ENCODE measurements at places on chromosomes 13 and 19.

- no peak for DNase-seq
Measured at GRCh38 chr19:947090-947706, 21.4 kb downstream of the ARID3A start.

- peak; percentile 87 for DNase-seq
Measured at GRCh38 chr19:44570984-44571684, 41.7 kb upstream of the CEACAM20 start.

- no peak for DNase-seq
Measured at GRCh38 chr13:97979051-97979450, 25.6 kb downstream of the IPO5 start.

- DNase-seq, result no peak
Measured at GRCh38 chr19:35034588-35035382, 4.5 kb downstream of the SCN1B start.

GRCh38 chr13:35912841-35913240, 218.3 kb downstream of the DCLK1 start:
- no peak for DNase-seq

DNA sequence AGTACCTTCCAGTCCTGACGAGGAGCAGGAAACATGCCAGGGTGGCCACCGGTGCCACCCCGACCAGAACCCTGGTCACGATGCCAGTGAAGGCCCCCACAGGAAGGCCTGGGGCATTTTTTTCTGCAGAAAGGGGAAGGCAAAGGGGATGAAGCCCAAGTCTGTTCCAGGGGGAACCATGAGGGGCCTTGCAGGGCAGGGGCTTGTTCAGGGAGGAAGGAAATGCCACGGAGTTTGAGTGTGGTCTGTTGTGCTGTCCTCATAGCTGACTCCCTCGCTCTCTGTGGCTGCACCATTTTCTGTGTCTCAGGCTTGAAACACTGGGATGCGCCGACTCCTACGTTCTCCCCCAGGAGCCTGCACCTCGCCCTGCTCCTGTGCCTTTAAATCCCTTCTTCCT, 27.5 kb upstream of the CEACAM1 start:
- no peak for DNase-seq

DNA sequence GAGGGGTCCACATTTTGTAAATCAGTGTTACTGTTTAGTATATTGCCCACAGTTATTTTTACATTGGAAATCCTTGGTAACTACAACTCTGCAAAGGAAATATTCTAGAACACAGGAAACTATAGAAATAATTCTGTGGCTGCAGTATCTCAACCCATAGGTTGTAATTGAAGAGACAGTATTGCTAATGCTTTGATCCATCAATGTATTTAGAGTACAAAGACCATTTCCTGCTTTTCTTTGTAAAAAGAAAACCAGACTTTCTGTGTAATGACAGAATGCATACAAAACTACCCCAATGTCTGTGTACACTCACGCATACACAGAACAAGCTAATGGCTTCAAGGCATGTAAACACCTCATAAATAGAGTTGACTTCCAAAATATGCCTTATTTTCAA, 622.1 kb upstream of the ARGLU1 start:
- no peak for DNase-seq

DNA sequence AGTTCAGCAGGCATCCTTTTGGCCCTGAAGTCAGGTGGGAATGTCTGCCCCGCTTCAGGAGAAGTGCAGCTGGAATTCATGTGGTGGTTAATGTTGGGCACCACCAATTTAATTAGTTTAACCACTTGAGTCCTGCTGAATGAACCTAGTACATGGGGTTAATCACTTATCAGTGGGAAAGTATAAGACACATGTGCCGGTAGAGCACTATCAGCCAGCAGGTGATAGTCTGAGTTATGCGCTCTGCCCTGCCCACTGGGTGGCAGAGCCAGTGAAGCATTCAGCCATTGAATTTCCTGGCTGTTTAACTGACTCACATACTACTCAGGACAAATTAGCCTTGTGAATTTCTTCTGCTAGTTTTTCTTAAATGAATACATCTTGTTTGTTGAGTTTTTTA, 789.7 kb upstream of the PRR20A start:
- no peak for DNase-seq

DNA sequence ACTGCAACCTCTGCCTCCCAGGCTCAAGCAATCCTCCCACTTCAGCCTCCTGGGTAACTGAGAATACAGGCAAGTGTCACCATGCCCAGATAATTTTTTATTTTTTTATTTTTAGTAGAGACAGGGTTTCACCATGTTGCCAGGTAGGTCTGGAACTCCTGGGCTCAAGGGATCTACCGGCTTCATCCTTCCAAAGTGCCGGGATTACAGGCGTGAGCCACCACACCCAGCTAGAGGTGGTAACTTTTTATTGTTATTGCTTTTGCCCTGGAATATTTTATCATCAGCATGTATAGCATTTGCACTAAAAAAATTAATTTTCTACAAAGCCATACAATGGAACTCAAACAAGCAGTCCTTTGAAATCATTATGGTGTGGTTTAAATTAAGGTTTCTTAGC, 14.0 kb downstream of the HAUS8 start:
- DNase-seq, result no peak

- no peak for DNase-seq
Measured at GRCh38 chr13:48567515-48568369, 34.9 kb upstream of the RCBTB2 start.

DNA sequence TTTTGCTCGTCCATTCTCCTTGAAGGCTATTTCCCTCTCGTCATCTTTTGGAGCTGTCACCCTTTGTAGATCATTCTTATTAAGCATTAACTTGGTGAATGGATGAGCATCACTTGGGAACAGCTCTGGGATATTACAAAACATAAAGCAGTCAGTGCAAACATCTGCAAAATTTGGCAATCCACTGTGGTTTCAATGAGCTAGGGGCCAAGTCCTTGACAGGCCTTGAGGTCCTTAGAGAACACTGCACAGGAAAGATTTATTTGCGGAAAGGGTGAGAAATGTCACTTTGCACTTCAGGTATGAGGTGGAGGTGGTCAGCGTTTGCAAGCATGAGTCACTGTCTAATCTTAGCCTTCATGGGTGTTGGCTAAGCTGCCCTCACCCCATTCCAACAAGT, 239.7 kb upstream of the MAB21L1 start:
- no peak for DNase-seq

DNA sequence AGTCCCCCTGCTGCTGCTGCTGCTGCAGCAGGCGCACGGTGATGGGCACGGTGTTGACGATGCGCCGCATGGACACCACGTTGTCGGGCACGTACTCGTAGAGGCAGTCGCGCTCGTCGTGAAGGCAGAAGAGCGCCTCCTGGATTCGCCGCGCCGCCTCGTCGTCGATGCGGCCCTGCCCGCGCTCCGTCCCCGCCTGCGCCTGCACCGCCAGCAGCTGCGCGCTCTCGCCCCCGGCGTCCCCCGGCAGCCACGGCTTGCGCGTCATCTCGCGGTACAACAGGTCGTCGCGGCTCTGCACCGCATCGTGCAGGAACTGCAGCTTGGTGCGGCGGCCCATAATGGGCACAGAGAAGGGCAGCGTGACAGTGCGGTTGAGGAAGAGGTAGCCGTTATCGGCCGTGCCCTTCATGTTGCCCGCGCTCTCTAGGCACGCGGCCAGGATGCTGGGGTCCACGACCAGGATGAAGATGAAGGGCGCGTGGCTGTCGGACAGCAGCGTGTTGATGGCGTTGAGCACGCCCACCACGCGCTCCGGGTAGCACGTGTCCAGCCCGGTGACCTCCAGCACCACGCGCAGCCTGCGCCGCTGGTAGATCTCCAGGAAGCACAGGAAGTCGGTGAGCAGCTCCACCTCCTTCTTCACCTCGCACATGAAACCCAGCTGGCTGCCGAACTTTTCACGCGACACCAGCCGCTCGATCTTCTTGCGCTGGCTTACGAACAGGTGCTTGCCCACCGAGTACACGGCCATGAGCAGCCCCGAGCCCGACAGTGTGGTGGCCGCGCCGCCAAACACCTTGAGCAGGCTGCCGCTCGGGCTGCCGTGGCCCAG, 8.1 kb downstream of the NKPD1 start:
- DNase-seq, result no peak

DNA sequence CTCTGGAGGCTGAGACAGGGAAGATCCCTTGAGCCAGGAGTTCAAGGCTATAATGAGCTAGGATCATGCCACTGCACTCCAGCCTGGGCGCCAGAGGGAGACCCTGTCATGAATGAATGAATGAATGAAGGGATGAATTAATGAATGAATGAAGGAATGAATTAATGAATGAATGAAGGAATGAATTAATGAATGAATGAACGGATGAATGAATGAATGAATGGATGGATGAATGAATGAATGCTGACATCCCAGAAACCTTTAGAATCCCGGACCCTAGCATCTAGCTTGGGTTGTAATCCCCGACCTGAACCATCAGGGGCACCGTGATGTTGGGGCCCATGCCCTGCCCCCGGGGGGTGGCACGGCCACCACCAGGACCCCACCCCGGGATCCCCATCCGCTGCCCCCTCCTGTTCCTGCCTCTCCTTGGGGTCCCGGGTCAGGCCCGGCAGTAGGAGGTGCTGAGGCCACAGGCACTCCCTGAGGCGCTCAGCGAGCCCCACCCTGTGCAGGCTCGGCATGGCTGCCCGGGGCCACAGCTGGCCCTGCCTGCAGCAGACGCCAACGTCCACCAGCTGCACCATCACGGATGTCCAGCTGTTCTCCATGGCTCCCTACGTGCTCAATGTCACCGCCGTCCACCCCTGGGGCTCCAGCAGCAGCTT, 3.4 kb downstream of the EBI3 start:
- no peak for DNase-seq

DNA sequence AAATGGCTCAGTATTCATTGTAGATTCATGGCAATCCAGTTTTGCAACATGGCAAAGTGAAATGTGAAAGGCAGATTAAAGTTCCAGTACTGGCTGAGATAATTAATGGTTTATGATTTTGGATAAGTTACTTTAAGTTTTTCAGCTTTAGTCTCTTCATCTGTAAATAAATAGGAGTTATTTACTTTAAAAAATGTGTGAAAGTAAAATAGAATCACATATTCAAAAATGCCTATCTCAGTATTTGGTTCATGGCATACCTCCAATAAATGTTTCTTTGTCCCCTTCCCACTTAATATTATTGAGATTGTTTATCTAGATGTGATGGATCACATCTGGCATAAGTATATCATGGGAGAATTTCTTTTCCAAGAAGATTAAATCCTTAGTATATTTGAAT, 426.0 kb downstream of the GPC5 start:
- DNase-seq, result no peak

DNA sequence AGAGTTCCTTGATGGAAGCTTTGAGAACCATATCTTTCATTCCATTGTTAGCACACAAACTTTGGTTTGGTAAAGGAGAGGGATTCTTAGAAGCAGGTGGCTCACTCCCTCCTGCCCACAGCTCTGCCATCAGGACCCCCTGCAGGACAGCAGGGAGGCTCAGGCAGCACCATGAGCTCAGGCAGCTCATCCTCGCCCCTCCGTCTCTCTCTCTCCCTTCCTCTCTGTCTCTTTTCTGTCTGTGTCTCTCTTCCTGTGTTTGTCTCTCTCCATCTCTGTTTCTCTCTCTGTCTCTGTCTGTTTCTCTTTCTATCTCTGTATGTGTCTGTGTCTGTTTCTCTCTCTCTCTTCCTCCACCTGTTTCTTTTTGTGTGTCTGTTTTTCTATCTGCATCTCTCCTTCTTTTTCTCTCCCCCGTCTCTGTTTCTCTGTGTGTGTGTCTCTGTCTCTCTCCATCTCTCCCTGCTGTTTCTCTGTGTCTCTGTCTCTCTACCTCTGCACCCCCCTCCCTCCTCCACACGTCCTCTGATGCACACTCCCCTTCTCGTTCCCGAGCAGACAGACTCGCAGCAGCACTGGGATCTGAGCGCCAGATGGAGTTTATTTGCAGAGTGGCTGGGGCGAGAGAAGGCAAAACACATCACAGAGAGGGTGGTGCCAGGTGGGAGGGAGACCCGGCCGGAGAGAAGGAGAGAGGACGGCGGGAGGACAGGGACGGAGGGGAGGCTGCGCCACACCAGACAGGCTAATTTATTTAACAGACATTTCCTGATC, 8.7 kb downstream of the SBK2 start:
- DNase-seq, result no peak

- DNase-seq, result peak; percentile 82
Measured at GRCh38 chr13:30408319-30409101, 13.8 kb upstream of the UBE2L5 start.

GRCh38 chr19:29609636-29610035, 3.6 kb downstream of the POP4 start:
- DNase-seq, result no peak

GRCh38 chr19:18229474-18229873, 3.2 kb upstream of the PDE4C start:
- DNase-seq, result no peak

- DNase-seq, result no peak
Measured at GRCh38 chr13:48857576-48857975, 118.1 kb upstream of the FNDC3A start.

GRCh38 chr19:10226376-10227025, 4.6 kb downstream of the S1PR2 start:
- DNase-seq, result peak; percentile 64

DNA sequence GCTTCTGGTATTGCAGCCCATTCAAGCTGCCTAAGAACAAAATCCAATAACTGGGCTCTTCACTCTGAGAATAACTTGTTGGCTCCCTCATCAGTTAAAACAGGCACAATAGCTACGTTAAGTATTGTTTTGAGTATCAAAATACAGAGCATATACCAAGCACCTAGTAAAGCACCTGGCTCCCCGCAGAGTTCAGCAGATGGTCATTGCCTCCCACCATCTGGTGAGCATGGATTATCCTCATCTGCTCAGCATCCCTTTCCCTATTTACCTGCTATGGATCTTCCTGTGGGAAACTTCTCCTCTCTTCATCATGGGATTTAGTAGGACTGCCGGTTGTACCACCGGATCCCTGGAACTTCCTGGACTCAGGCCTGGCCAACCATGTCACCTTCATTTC, 199.2 kb upstream of the MAB21L1 start:
- no peak for DNase-seq

GRCh38 chr13:50809133-50810090, 34.1 kb downstream of the DLEU7 start:
- no peak for DNase-seq

GRCh38 chr19:39401070-39401548, 5.5 kb upstream of the ZFP36 start:
- no peak for DNase-seq

DNA sequence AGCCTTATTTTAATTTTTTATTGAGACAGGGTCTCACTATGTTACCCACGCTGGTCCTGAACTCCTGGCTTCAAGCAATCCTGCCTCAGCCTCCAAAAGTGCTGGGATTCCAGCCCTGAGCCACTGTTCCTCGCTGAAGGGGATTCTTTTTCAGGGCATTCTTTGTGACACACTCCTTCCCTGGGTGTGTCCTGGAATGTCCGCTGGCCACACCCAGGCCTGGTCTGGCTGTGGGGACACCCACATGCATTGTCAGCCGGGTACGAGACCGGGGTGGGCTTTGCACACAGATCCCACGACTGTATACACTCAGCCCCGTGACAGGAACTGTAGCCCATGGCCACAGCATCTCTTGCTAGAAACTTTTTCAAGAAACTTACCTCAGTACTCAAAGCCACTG, 34.4 kb upstream of the GATAD2A start:
- no peak for DNase-seq

All from left renal cortex interstitium (tissue), 4 donors.